ENCODE measurements at places on chromosomes 13 and 19.

GRCh38 chr19:2611483-2612464 is 90.7 kb downstream of the GNG7 start:
- DNase-seq = no peak

- no peak for DNase-seq
Observed at GRCh38 chr13:52374389-52374788, 31.6 kb downstream of the THSD1 start.

DNA sequence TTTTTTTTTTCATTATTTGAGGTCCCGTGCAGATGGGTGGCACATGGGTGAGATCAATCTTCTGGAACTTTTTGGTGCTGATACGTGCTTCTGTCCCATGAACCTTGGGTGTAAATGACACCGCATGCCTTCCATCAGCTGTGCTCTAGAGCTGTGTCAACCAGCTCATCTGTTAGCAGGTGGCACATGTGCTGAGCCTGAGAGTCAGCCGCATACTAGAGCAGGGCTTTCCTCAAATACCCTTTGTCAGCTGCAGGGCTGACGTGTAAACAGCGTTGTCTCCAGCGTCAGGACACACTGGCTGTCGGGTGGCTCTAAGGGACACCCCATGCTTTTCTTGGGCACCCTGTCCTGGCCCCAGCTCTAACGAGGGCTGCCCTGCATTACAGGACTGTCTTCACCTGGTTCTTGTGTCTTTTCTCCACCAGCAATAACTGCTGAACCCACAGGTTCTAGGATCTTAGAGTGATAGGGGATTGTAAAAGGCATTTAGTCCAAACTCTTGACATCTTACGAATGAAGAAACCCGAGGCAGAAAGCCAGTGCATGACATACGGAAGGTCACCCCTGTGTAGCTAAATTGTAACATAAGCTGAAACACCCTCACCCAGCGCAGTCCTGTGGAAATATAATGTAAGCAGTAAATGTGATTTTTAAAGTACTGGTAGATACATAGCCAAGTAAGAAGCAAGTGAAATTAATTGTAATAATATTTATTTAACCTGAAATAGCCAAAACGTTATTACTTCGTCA is 119.5 kb downstream of the LRCH1 start:
- no peak for DNase-seq

DNA sequence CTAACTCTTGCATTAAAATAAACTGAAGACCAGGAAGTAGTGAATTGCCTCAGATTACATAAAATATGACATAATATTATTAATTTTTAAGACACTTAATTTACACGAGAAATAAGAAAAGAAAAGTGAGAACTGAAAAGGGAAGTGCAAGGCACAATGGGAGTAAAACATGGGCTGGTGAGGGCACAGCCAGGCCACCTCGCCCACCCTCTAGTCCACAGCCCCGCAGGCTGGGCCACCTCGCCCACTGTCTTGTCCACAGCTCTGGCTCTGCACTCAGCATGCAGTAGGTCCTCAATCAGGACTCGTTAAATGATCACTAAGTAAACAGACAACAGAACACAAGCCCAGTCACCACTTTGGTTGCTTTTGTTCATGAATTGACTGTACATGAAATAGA is 67.8 kb upstream of the ARHGEF7 start:
- no peak for DNase-seq

- no peak for DNase-seq
Observed at GRCh38 chr19:31114585-31114984, 234.7 kb downstream of the TSHZ3 start.

DNA sequence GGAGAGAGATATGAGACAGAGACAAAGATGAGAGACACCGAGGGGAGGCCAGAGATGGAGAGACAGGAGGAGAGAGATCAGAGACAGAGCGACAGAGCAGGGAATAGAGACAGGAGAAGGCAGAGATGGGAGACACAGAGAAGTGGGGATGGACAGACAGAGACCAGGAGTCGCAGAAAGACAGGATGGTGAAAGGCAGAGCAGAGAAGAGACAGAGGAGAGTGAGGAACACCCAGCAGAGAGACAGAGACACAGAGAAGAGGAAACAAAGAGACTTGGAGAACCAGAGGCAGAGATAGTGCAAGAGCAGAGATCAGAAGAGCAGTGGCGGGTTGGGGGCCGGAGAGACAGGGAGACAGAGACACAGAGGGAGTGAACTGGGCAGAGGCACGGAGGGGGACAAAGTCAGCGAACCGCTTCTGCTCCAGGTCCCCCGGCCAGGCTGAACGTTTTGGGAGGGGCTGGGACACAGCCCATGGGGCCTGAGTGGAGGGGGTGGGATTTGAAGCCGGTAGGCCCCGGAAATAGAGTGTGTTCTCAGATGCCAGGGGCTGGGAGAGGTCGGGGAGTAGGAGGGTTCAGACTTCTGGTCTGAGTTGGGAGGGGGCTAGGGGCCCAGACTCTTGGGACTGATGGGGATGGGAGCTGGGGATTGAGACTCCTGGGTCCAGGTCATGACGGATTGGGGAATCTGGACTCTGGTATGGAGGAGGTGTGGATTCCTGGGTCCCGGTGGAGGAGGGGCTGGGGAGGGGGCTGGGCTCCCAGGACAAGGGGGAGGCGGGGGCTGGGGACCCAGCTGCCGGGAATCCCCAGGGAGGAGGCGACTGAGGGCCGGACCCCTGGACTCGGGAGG is 654 bp downstream of the ZNF579 start:
- no peak for DNase-seq

GRCh38 chr19:57406516-57407123 is 4.3 kb upstream of the ZNF17 start:
- DNase-seq = peak; percentile 55

DNA sequence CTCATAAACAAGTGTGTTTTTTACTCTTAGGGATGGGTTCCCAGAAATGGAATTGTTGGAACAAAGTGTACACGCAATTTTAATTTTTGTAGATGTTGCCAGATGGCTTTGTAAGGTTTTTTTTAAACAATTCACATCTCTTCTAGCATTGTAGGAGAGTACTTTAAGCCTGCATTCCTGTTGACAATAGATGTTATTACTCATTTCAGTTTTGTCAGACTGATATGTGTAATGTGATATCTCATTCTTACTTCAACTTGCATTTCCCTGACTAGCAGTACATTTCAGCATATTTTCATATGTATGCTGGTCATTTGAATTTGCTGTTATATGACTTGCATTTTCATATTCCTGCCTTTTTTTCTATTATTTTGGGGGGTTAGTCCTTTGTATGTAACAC is 186.6 kb upstream of the SLITRK6 start:
- no peak for DNase-seq

GRCh38 chr13:113537205-113537604 is 46.7 kb upstream of the DCUN1D2 start:
- no peak for DNase-seq

DNA sequence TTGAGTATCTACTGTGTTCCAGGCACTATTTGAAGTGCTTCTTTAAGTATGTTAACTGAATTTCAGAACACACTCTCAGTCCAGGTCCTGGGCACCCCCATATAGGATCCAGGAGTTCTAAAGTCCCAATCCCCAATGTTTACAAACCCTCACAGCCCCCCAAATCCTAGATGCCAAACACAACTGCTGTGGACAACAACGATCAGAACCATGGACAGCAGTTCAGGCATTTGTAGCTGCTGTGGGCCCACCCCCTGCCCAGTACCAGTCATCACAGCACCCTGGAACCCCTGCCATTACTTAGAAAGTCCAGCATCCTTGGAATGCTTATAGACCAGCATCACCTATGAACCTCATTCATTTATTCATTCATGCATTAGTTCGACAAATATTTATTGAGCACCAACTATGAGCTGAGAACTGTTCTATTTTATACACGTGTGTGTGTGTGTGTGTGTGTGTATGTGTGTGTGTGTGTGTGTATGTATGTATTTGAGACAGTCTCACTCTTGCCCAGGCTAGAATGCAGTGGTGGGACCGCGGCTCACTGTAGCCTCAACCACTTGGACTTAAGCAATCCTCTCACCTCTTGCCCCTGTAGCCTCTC is 19.3 kb upstream of the SDHAF1 start:
- no peak for DNase-seq

DNA sequence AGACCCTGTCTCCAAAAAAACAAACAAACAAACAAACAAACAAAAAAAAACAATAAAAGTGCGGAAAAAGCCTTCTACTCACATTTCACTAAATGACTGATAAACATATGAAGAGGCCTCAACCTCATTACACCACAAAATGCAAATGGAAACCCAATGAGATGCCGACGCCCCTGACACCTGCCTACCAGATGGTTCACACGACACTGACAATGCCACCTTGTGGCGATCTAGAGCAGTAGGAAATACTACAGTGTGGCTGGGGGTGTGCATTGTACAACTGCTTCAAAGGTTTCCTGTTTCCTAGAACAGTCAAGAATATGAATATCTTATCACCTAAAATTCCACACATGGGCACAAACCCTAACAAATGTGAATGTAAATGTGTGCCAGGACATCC is 14.0 kb downstream of the SCGB2B2 start:
- DNase-seq = no peak

- DNase-seq = no peak
Observed at GRCh38 chr13:30918662-30919405, 12.8 kb downstream of the MEDAG start.

- DNase-seq = no peak
Observed at GRCh38 chr13:57552437-57552836, 79.1 kb upstream of the PCDH17 start.

DNA sequence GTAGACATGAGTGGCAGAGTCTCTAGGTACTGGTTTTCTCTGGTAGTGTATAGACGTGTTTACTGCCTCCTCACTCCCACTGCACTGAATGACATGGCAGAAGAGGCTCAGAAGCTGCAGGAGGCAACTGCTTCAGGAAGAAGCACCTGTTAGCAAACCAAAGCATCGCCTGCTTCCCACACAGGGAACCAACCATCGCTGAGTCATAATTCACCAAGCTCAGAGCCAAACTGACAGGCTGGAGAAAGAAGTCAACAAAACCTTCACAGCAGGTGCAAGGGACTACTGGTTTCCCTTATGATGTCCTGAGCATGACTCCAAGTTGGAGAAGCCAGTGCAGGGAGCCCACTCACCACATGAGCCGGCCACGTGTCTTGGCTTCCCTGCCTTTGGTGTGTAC is 69.8 kb downstream of the KCTD12 start:
- DNase-seq = no peak

DNA sequence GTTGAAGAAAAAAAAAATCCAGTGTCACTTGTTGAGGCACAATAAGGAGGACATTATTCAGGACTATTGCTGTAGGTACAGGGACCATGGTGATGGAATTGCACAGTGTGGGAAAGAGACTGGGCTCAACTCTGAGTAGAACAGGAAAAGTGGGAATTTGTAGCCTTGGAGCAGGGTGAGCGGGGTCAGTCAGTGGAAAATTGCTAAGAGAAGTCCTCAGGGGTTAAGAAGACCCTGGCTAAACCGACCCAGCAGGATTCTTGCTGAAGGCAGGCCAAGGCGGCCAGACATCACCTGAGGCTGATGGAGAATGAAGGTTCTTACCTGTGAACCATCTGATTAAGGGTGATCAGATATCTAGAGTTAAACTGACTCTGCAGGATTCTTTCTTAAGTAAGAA is 12.5 kb downstream of the LAIR2 start:
- DNase-seq = no peak

GRCh38 chr13:114079601-114080536 is 52.6 kb downstream of the RASA3 start:
- DNase-seq = no peak

GRCh38 chr19:46903458-46903857 is 42.7 kb downstream of the ARHGAP35 start:
- no peak for DNase-seq

- DNase-seq = no peak
Observed at GRCh38 chr13:67353941-67354340, 123.8 kb upstream of the PCDH9 start.

- DNase-seq = no peak
Observed at GRCh38 chr19:961866-962620, 22.1 kb upstream of the WDR18 start.

DNA sequence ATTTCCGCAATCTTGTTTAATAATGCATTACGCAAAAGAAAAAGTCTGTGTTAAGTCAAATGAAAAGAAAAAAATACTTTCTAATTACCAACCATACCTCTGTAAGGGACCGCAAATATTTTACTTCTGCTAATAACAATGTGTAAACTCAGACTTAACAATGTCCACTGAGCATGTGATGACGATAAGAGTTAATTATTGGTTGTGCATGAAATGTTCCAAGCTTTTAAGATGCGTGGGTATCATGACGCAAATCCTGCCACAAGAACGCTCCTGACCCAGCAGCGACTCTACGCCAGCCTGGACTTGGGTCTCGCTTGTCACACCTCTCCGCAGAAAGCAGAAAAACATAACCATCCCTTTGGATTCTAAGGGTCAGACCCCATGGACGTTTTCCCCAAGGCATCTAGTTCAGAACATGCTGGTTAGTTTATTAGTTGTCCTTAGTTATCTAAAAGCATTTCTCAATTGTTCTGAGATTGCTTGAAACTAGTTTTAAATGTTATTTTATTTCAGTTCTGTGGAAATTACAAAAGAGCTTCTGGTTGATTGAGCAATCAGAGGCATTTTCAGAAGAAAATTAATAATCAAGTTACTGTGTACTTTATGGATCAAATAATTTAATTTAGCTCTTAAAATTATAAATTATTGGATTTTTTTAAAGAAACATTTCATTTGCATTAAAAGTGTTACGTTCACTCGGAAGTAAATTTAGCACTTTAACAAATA is 779.9 kb upstream of the ARGLU1 start:
- no peak for DNase-seq

GRCh38 chr19:15902254-15902653 is 4.4 kb upstream of the CYP4F2 start:
- no peak for DNase-seq

DNA sequence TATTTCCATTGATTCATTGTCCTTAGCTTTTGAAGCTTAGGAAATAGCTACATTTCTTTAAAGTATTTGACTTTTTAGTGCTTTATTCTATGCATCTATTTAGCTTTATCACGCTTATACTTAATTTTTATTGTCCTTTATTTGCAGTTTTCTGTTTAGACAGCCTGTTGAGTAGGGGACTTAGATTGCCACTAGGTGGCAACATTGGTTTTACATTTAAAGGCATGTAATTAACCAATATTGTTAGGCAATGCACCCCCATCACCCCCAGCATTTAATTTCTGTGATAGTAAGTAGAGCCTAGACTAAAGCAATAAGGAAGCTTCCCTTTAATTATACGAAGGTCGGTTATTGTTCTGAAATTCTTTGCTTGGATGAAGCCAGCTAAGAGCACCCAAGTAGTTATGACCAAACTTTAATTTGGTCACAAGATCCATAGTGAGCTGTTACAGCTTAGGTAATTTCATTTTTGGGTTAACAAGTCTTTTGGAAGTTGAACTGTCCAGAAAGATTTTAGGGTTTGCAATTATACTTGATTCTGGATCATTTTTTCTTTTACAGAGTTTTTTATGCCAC is 36.5 kb downstream of the B3GLCT start:
- DNase-seq = no peak

- no peak for DNase-seq
Observed at GRCh38 chr19:13190781-13191540, 40.8 kb downstream of the IER2 start.

- DNase-seq = no peak
Observed at GRCh38 chr19:45171211-45171623, 6.8 kb downstream of the TRAPPC6A start.

GRCh38 chr19:47356900-47357299 is 7.8 kb downstream of the DHX34 start:
- DNase-seq = no peak
